ENCODE measurements at places on chromosomes 5 and 9. TPM values are rescaled to one million over a fixed set of nuclear protein-coding genes. Genes with fewer than 3 reads are reported as not detected.

PKD2L2 gene
- not detected for total RNA-seq

GGTA1 gene
- total RNA-seq, result 11.1 TPM

MYOZ3 gene
- 0.34 TPM for total RNA-seq

PCDHB9 gene
- 0.22 TPM for total RNA-seq

DNM1 gene
- 0.43 TPM for total RNA-seq

C9 gene
- total RNA-seq, result 0.11 TPM

PRRT1B gene
- not detected for total RNA-seq

KIAA0825 gene
- total RNA-seq, result 3.4 TPM

TAF11L10 gene
- not detected for total RNA-seq

PCDHGB2 gene
- 2.7 TPM for total RNA-seq

IFNA2 gene
- not detected for total RNA-seq

DIPK1B gene
- 56.1 TPM for total RNA-seq

ASPN gene
- not detected for total RNA-seq

UNC5A gene
- 0.26 TPM for total RNA-seq

HRCT1 gene
- total RNA-seq, result 0.98 TPM

GARIN3 gene
- total RNA-seq, result not detected

SMIM33 gene
- not detected for total RNA-seq

ARID3C gene
- under 0.01 TPM for total RNA-seq

SLC38A9 gene
- total RNA-seq, result 40.2 TPM

EQTN gene
- 0.09 TPM for total RNA-seq

ROR2 gene
- not detected for total RNA-seq

CCL21 gene
- 1.4 TPM for total RNA-seq

CEL gene
- 0.09 TPM for total RNA-seq

NIM1K gene
- total RNA-seq, result under 0.01 TPM

PCDHB14 gene
- 0.86 TPM for total RNA-seq

FBP1 gene
- total RNA-seq, result 0.33 TPM

CBY3 gene
- 0.09 TPM for total RNA-seq

IL5 gene
- total RNA-seq, result not detected

ADAMTS2 gene
- total RNA-seq, result 0.26 TPM

FOXD4L5 gene
- total RNA-seq, result 0.09 TPM

TERT gene
- not detected for total RNA-seq

SERINC5 gene
- 21.0 TPM for total RNA-seq

HAVCR1 gene
- not detected for total RNA-seq

CMBL gene
- 3.0 TPM for total RNA-seq

SLC34A1 gene
- total RNA-seq, result not detected

ARL14EPL gene
- 0.17 TPM for total RNA-seq

PAPPA gene
- 0.09 TPM for total RNA-seq

WDR31 gene
- total RNA-seq, result 0.54 TPM

SPATA31D4 gene
- total RNA-seq, result not detected

NPR2 gene
- total RNA-seq, result 0.43 TPM

TRAF1 gene
- total RNA-seq, result 0.43 TPM

NOXA1 gene
- 2.3 TPM for total RNA-seq

STPG3 gene
- total RNA-seq, result not detected

PCDHA1 gene
- total RNA-seq, result under 0.01 TPM

PARP8 gene
- 0.77 TPM for total RNA-seq

FREM1 gene
- total RNA-seq, result under 0.01 TPM

ORM1 gene
- not detected for total RNA-seq

PPP2R2B gene
- total RNA-seq, result not detected

IL9 gene
- total RNA-seq, result not detected

C5orf47 gene
- not detected for total RNA-seq

CWC27 gene
- 10.1 TPM for total RNA-seq
